Activated CD4-positive, alpha-beta T cell treated with anti-CD3 and anti-CD28 coated beads, Interleukin-2, amount 50 U/mL, for 1 hour (primary cell): ENCODE measurements at places on chromosomes 16 and 17.

DNA sequence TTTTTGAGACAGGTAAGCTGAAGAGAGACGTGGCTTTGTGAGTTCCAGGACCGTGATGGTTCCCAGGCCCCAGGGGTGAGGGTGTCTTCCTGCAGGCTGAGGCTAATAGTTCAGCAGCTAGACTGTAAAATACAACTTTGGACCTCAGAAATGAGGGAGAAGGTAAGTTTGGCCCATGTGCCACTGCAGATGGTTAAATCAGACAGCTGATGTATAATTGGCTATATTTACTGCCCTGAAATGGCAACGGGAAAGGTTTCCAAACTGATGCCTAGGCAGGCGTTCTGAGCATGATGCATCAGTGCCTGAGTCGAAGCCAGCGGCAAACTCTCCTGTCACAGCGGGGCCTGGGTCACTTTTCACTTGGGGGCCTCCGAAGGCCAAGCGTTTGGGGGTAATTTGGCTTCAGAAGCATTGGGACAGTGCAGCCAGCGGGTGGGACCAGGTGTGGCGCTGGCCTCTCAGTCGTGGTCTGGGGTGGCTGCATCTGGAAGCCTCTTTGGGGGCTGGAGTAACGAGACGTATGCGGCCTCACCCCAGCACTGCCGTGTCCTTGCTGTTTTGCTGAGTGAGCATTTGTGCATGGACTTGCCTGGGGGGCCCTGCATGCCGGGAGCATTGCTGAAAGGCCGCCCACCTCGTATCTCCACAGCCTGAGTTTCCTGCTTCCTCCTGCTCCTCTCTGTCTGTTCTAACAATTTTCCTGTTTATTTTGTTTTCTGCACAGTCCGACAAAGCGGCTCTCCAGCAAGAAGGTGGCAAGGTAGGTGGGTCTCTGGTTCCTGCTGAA is 31.2 kb upstream of the CAPN15 start:
- no peak for DNase-seq

- DNase-seq: peak; percentile 79
Measured at GRCh38 chr17:7014995-7015958, 2.9 kb downstream of the RNASEK start.

GRCh38 chr16:70630960-70631745 is 15.2 kb upstream of the IL34 start:
- DNase-seq: no peak

DNA sequence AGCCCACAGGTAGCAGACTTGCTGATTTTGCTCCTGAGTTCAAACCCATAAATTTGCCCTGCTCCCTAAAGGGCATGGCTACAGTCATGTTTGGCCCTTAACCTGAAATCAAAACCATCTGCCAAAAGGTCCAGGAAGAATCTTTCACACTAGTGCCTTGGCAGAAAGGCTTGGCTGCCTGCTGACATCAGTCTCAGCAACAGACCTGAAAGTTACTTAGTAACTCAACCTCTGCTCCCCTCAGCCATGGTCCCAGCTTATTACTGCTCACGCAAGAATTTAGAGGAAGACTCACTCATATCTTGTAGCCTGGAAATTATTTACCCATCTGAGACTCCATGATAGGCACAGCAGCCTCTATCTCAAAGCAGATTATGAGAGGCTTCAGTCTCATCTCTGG is 98.0 kb upstream of the KIF2B start:
- no peak for DNase-seq

DNA sequence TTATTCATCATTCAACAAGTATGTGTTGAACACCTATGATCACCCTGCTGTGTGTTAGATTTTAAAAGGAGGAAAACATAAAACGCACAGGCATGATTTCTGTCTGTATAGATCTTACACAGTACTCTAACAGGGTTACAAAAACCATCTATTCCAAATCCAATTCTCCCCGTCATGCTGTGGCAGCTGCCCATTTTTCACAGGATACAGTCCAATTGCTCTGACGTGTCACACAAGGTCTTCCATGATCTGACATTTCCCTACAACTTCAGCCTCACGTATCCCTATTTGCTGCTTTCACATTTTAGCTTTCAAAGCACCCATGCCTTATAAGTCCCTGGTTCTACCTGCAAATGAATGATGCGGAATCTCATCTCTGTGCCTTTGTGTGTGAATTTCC is 67.0 kb upstream of the CNTNAP4 start:
- DNase-seq: no peak

DNA sequence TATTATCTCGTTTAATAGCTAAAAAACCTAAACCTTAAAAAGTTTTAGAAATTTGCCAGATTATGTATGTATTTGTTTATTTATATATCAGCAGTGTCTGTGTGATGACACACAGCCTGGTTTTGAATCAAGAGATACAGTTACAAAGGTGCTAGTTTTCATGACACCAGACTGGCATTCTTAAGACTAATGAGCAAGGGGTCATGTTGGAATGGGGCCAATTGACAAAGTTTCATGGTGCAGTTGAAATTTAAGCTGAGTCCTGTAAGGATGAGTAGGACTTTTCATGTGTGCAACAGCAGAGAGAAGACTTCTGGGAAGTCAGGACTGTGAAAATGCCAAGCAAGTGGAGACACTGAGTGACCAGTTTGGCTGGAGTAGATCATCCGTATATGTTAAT is 3.2 kb upstream of the KRT10 start:
- DNase-seq: no peak

- no peak for DNase-seq
Measured at GRCh38 chr16:87674419-87674818, 72.1 kb downstream of the JPH3 start.

- DNase-seq: no peak
Measured at GRCh38 chr16:35506018-35506897, 2046.8 kb downstream of the TP53TG3F start.

- no peak for DNase-seq
Measured at GRCh38 chr16:1290860-1291575, 18.4 kb upstream of the UBE2I start.

- DNase-seq: no peak
Measured at GRCh38 chr17:17435323-17435722, 41.5 kb upstream of the MED9 start.

DNA sequence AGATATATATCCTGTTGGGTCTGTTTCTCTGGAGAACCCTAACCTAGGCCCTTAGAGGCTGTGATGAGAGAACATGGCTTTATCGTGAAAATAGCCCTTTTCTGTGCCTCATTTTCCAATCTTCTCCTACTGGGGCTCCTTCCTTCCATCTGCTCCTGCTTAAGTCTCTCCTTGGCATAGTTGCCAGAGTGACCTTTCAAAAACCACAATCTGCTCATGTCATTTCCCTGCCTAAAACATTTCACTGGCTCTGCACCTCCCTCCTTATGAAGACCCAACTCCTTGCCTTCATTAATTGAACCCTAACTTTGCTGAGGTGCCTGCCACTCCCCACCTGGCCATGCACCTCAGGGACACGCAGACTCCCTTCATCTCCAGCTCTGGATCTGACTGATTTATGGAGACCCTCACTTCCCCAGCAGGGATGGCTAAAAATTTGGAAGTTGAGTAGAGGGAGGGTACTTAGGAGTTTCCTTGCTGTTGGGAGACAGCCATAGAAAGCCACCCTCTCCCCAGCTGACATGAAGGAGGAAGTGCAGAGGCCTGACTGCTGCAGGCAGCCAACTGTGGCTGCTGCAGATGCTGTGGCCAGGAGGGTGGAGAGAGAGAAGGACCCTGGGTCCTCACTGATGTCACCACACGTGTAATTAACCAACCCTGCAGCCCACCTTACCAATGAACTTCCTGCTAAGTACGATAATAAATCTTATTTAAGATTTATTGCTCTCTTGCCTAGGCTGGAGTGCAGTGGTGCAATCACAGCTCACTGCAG is 6.3 kb upstream of the GGA2 start:
- DNase-seq: no peak

DNA sequence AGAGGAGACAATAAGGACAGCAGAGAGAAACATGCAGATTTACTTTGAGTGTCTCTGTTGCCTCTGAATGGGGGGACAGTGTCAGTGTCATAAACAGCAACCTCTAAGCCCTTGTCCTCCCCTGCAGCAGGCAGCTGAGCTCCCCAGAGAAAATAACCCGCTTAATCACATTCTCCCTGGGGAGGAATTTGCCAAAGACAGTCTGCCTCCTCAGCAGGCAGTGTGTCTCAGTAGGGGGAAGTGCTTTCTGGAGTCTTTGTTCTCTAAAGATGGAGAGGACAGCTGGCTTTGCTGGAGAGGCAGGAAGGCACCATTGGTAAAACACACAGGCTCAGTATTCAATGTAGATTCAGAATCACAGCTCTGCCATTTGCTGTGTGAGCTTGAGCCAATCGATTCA is 16.1 kb downstream of the TEKT5 start:
- DNase-seq: no peak

DNA sequence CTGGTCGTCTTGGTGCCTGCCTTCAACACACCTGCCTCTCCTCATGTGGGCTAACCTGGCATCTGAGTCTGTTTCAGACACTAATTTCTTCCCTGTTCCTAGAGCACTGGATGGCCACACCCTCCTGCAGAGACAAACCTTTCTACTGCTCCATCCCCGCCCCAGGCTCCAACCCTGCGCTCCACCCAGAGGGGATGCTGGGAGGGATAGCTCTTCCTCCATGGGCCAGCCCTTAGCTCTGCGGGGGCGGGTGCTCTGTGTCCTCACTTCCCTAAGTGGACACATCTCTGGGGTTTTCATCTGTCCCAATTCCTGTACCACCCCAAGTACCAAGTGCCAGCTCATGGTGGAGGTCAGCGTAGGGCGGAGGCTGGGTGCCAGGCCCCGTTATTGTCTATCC is 11.0 kb upstream of the CRISPLD2 start:
- DNase-seq: no peak

- peak; percentile 81 for DNase-seq
Measured at GRCh38 chr17:42548070-42548837, 4.5 kb upstream of the HSD17B1 start.

DNA sequence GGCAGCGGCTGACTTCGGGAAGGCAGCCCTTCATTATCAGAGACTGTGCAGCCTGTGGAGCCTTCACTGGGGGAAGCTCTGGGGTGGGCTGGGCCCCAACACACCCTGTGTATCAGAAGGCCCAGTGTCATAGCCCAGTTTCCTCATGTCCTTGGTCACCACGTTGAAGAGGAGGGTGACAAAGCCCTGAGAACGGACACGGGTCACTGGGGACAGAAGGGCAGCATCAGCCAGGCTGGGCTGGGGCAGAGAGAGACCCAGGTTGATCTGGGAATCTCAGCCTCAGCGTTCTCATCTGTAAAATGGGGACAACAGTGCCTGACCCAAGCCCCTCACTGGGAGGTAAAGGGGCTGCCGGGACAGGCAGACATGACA is 19.3 kb downstream of the B9D1 start:
- DNase-seq: no peak
